ENCODE measurements at places on chromosomes 7 and 10.

DNA sequence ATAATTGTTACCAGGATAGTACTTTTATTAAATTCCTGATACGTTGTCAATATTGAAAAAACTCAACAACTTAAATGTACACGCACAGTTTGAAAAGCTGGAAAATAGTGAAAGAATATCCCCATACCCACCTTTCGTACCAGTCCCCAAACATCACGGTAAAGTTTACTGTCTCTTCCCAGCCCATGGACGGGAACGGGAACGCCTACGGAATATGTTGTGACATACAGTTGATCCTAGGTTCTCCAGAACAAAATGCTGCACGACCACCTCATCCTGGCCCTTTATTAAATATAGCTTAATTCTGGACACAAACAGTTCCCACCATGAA, 527 bp upstream of the BCAP29 start:
- DNase-seq = no peak

DNA sequence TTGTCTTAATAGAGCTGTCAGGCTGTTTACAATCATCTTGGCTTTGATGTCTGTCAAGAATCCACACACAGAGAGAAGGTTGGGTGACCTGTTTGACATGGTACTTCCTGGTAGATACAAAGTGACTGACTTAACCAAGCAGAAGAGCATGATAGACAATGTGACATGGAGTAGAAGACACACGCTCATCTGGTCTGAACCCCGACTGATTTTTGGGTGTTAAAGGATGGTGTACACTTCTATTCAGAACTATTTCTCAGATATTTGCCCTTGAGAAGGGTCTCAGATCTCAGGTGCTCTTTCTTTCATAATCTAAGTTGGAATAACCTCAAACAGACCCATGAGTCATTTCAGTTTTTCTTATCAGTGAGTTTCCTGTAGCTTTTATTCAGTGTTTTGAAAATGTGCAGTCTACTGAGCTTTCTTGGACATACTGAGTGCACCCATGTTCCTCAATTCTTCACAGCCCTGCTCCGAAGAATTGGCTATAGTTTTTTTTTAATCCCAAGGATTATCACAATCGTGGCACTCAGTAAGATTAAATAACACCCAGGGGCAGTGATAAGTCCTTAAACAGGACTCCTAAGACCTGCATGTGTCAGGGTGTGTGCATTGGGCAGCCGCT, 46.4 kb upstream of the NXPH1 start:
- no peak for DNase-seq

DNA sequence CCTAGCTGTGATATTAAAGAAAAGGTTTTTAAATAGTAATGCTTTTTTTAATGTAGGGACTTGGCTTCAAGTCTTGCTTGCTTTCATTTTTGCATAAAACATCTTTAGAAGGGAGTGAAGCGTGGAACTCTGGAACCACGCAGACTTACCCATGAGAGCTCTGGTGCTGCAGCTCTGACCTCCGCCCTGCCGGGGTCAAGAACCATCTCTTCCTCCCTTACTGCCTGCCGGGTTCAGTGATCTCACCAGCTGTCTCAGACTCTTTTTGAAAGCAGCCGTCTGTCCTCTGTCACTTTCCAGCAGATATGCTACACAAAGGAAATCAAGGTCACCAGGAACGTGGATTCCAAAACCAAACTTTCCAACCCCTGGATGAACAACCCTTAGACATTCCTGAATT, 353.8 kb downstream of the GPR37 start:
- no peak for DNase-seq

- DNase-seq = no peak
Observed at GRCh38 chr10:7635408-7636125, 31.2 kb downstream of the ITIH5 start.

DNA sequence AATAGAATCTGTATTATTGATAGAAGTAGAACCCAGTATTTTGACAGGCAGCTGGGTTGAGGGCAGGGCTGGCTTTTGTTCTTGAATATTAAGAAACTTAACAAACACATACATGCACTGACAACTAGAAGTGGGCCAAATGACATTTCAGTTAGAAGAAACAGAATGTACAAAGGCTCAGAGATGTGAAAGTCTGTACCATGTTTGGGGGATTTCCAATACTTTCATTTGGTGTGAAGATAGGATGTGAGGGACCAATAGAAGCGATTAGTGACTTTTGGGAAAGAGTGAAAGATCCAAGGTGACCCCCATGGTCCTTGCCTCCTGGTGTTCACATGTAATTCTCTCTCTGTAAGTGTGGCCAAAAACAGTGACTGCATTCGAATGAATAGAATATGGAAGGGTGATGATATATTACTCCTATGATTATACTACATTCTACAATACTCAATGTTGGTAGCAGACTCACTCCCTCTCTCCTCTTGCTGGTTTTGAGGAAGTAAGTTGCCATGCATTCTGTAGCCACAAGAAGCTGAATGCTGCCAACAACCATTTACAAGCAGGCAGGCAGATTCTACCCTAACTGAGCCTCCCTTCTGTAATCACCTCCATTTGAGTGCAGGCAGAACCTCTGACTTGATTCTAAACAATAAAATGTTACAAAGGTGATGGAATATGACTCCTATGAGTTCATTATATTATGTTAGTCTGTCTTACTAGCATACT, 151.4 kb downstream of the TMEM168 start:
- DNase-seq = no peak

DNA sequence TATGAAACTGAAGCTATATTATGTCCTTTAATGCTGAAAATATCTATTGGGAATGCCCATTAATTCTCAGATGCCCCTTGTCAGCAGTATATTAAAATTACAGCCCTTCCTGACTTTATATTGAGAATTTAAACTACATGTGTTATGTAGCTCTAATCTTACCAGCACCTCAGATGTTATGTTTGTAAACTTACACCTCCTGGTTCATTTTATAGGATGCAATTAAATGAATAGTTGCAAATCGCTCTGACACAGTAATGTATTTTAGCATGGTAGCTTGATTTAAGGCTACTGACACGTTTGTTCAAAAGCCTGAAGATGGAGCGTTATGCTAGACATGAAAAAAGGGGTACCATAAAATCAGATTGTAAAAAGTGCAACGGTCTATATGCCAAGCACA, 35.0 kb upstream of the MET start:
- no peak for DNase-seq

GRCh38 chr10:30238836-30239235, 110.2 kb downstream of the MTPAP start:
- DNase-seq = no peak

GRCh38 chr7:39609113-39609934, 14.0 kb upstream of the RALA start:
- no peak for DNase-seq

- no peak for DNase-seq
Observed at GRCh38 chr7:111997546-111997945, 208.7 kb downstream of the DOCK4 start.

- no peak for DNase-seq
Observed at GRCh38 chr7:78184299-78184698, 385.7 kb downstream of the PHTF2 start.

DNA sequence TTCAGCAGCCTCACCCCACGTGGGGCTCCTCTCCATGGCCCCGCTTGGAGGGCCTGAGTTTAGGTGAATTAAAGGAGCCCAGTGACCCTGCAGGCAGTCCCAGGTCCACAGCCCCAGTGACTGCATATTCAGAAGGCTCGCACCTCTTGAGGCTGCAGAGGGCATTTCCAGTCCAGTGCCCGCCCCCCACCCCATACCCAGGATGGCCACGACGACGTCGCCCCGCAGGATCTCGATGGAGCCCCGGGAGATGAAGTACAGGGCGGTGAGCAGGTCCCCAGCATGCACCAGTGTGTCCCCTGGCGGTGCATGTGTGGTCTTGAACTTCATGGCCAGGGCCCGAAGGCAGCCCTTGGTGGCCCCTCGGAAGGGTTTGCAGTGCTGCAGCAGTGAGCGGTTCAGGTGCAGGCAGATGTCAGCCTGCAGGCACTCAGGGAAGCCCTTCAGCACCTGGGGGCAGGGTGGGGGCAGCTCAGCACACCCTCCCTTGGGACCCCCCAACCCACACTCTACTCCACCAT, 28.1 kb downstream of the KCNH2 start:
- no peak for DNase-seq

DNA sequence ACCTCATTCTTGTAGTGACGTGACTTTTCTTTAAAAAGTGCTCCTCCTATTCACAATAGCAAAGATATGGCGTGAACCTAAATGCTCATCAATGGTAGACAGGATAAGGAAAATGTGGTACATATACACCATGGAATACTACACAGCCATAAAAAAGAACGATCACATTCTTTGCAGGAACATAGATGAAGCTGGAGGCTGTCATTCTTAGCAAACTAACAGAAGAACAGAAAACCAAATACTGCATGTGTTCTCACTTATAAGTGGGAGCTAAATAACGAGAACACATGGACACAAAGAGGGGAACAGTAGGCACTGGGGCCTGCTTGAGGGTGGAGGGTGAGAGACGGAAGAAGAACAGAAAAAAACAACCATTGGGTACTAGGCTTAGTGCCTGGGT, 59.9 kb upstream of the FGFR2 start:
- DNase-seq = no peak

DNA sequence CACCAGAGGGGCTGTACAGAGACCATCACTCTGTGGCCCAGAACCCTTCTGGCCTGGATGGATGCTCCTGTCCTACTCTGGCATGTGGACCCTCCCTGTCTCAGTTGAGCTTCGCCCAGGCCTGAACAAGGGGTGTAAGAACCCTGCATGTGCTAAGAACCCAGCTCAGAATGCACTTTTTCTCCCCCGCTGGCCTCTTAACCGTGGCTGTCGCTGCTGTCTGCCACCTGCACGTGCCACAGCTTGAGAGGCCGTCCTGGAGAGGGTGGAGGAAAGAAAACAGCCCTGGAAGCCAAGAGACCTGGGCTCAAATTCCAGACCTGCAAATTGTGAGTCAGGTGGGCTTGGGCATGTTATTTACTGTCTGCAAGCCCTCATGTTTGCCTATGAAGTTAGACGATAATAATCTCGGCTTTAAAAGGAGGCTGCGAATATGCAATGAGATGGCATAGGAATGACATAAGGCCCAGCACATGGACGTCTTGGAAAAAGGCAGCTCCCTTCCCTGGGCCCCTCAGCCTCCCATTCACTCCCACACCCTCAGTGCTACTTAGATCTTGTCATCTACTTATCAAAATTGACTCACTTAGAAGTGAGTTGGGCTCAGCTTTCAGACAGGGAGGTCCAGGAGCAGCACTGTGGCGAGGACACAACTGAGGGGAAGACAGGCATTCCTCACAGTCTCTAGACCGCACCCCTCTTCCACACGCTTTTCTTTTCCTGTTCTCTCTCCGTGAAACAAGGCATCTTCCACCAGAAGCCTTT, 31.4 kb downstream of the FIGNL1 start:
- DNase-seq = no peak

GRCh38 chr10:61911425-61911824, 9.9 kb downstream of the ARID5B start:
- no peak for DNase-seq

- DNase-seq = no peak
Observed at GRCh38 chr7:31896925-31897324, 173.3 kb downstream of the PDE1C start.

DNA sequence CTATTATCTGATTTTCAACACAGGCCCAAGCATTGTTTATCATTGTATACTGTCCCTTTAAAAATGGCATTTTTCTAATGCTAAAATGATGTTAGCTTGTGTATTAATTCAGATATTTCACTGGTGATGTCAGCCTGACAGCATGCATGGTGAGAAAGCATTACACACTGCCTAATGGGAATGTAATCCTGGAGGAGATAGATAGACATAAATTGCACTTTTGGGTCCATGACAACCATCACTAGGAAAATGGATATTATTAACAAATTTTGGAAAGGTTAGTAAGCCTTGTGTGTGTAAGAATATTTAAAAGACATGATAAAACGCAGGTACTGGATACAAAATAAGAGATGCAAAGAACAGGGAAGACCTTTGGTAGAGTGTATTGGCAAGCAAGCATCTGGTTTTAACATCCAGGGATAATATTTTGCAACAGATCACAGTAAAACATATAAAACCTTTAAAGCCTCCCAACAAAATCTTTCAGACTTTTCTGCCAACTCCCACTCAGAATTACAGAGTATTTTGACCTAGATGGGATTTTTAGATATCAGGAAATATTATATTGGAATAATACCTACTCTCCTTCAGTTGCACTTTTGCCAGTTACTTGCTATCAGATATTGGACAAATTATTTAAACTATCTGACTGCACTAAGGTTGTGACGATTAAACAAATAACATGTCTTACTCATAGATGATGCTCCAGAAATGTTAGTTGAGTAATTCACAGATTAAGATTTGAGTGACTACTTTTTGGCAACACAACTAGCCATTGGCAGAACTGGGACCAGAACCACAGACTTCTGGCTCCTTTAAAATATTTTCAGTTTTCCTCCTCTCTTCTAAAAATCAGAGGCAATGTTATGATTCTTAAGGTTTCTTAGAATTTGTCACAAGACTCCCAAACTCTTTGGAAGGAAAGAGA, 291.6 kb upstream of the SEMA3C start:
- DNase-seq = no peak

- no peak for DNase-seq
Observed at GRCh38 chr7:16592395-16592794, 53.2 kb downstream of the ANKMY2 start.

GRCh38 chr7:106767498-106768323, 97.4 kb upstream of the PIK3CG start:
- DNase-seq = no peak

Measured in NCI-H2107 (cell line).